ENCODE measurements at places on chromosomes 16 and 17. TPM values are rescaled to one million over a fixed set of nuclear protein-coding genes. Genes with fewer than 3 reads are reported as not detected.

Gene NOMO2
- total RNA-seq, result 91.6 TPM

DNA sequence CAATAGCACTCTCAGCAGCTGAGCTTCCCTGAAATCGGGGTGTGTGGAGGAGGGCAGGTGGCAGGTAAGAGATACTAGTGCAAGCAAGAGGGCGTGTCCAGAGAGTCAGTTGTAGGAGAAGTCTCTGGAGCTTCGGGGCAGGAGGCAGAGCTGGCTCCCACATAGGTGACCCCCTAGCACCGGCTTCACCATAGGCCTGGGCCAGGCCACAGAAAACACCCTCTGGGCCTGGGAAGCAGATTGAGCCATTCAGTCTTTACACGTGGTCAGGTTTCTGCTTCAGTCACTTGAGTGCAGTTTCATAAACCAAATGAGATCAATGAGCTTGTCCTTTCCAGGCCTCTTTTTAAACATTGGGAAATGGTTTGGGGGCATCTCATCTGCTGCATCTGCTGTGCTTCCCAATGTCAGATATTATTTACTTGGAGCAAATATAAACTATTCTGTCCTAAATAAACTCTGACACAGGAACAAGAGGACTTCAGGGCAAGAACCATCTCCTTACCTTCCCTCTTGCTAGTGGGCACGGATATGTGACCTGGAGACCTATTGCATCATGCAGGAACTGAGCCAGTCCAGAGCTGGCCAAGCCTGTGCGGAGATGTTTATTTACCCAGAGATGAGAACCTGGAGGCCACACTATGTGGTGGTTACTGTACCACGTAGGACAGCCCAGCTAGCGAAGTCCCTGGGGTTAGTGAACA lies 16.1 kb downstream of the CCR7 start:
- DNase-seq, result peak; percentile 95
- no peaks in the 10 kb centered on the region for H3K36me3 ChIP-seq
- H3K4me1 ChIP-seq, result peaks cover 72% of the 10 kb centered on the region
- no peak overlapping the region for H3K4me3 ChIP-seq
- no peaks in the 10 kb centered on the region for H3K27me3 ChIP-seq

DNA sequence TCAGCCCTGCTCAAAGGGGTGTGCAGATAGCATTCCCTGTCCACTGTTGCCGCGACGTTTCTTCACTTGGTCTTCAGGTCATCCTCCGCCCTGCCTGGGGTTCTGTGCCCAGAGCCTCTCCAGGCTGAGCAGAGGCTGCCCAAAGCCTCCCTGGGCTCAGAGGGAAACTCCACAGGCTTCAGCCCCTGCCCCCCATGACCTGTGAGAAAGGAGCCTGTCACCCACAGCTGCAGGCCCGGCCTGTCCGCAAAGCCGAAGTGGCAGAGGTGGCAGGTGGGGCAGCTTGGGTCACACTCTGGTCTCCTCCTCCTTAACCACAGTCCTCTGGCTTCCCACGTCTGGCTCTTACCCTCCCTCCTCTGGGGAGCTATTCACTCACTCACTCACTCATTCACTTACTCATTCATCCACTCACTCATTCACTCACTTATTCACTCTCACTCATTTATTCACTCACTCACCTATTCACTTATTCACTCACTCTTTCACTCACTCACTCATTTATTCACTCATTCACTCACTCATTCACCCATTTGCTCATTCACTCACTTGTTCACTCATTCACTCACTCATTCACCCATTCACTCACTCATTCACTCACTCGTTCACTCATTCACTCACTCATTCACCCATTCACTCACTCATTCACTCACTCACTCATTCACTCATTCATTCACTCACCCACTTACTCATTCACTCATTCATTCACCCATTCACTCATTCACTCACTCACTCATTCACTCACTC lies 7.1 kb upstream of the CPSF4L start:
- H3K27ac ChIP-seq, result no peak overlapping the region
- DNase-seq, result no peak
- no peaks in the 10 kb centered on the region for H3K4me1 ChIP-seq
- H3K36me3 ChIP-seq, result no peaks in the 10 kb centered on the region

Gene CD300LF
- total RNA-seq, result 0.99 TPM

Gene ARL17B
- 19.1 TPM for total RNA-seq

GRCh38 chr17:31740611-31741082 lies 118.4 kb downstream of the COPRS start:
- peak overlapping the region; percentile 61 for H3K27ac ChIP-seq
- H3K4me1 ChIP-seq, result peaks cover 87% of the 10 kb centered on the region
- DNase-seq, result no peak
- no peaks in the 10 kb centered on the region for H3K36me3 ChIP-seq
- H3K4me3 ChIP-seq, result no peak overlapping the region

GRCh38 chr17:12136646-12137045 lies 116.0 kb downstream of the MAP2K4 start:
- no peaks in the 10 kb centered on the region for H3K4me1 ChIP-seq
- DNase-seq, result no peak
- H3K4me3 ChIP-seq, result no peak overlapping the region
- H3K27ac ChIP-seq, result no peak overlapping the region
- H3K36me3 ChIP-seq, result peaks cover 60% of the 10 kb centered on the region

GRCh38 chr17:60744355-60744966 lies 66.8 kb downstream of the BCAS3 start:
- no peak overlapping the region for H3K4me3 ChIP-seq
- peak overlapping the region; percentile 24 for H3K27ac ChIP-seq
- peaks cover 9% of the 10 kb centered on the region for H3K36me3 ChIP-seq
- no peaks in the 10 kb centered on the region for H3K27me3 ChIP-seq
- no peak for DNase-seq

GRCh38 chr16:78931267-78931666 lies 669.3 kb downstream of the MAF start:
- no peak overlapping the region for H3K4me3 ChIP-seq
- no peak for DNase-seq
- no peaks in the 10 kb centered on the region for H3K4me1 ChIP-seq
- no peaks in the 10 kb centered on the region for H3K36me3 ChIP-seq
- no peak overlapping the region for H3K27ac ChIP-seq

DNA sequence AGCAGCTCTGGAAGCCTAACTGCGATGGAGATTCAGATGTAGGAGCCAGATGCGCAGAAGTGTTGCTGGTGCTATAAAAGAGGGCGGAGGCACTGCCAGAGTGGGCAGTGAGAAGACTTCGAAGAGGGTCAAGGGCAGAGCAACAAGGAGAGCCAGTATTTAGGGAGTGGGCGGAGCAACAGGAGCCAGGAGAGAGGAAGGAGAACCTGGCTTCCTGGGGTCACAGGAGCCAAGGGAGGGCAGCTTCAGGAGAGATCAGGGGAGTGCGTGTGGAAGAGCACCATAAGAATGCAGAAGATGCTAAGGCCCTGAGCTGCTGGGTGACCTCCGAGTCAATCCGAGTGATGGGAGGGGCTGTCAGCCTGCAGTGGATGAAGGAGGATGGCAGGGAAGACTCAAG lies 14.4 kb upstream of the MRPS23 start:
- peak overlapping the region; percentile 96 for H3K27ac ChIP-seq
- no peak for DNase-seq
- H3K27me3 ChIP-seq, result no peaks in the 10 kb centered on the region
- H3K4me1 ChIP-seq, result peaks cover 69% of the 10 kb centered on the region
- no peak overlapping the region for H3K4me3 ChIP-seq
- H3K36me3 ChIP-seq, result peaks cover 37% of the 10 kb centered on the region

Gene TEKT1
- not detected for total RNA-seq

Gene P2RX1
- total RNA-seq, result 3.7 TPM

- H3K27ac ChIP-seq, result no peak overlapping the region
- no peaks in the 10 kb centered on the region for H3K27me3 ChIP-seq
- no peak for DNase-seq
- H3K4me3 ChIP-seq, result no peak overlapping the region
- H3K4me1 ChIP-seq, result peaks cover 31% of the 10 kb centered on the region
These were observed 2.0 kb downstream of the ROGDI start for GRCh38 chr16:4800290-4801041.

- no peak overlapping the region for H3K4me3 ChIP-seq
- no peaks in the 10 kb centered on the region for H3K36me3 ChIP-seq
- H3K27ac ChIP-seq, result no peak overlapping the region
- DNase-seq, result no peak
These were observed 42.4 kb upstream of the LONP2 start for GRCh38 chr16:48201515-48202201.
